ENCODE measurements at places on chromosomes 5 and 9.

- no peak for DNase-seq
These were observed 370.0 kb downstream of the ZSWIM6 start for GRCh38 chr5:61701877-61702602.

- no peak for DNase-seq
These were observed 159.8 kb upstream of the LHFPL2 start for GRCh38 chr5:78808380-78808779.

DNA sequence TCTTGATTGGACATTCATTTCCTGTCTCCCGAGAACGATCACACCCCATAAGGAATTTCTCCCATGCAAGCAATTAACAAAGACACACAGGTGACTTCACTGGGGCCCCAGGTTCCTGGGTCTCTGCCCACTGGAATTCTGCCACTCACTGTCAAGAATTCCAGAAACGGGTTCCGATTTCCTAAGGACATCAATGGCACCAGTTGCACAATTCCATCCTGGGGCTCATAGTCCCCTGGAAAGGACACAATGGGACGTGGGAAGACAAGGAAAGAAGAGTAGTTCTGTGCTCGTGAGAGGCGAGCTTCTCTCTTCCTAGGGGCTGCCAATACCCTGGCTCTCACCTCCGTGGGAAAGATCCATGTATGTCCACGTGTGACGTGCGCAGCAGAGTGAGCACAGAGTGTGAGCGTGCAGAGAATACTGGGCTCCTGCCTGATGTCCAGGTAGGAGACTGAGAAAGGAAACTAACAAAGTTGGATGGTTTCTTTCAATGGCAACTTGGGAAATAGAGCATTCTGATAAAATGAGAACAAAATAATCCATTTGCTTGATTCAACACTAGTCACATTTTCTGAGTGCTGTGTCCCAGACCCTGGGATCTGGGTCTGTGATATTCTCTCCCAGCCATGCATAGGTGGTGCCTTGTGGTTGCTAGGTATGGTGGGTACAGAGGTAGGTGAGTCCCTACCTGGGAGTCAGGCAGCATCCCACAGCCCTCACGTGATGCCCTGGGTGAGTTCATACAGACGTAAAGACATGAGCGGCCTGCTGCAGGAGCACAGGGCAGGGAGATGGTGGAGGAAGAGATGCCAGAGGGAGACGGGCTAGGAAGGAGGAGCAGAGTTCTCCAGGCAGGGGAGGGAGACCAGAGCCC is 159.8 kb downstream of the COL23A1 start:
- DNase-seq: no peak

GRCh38 chr5:146993876-146994530 is 115.4 kb upstream of the PPP2R2B start:
- no peak for DNase-seq

- DNase-seq: no peak
These were observed 5.1 kb downstream of the STARD4 start for GRCh38 chr5:111507276-111507675.

DNA sequence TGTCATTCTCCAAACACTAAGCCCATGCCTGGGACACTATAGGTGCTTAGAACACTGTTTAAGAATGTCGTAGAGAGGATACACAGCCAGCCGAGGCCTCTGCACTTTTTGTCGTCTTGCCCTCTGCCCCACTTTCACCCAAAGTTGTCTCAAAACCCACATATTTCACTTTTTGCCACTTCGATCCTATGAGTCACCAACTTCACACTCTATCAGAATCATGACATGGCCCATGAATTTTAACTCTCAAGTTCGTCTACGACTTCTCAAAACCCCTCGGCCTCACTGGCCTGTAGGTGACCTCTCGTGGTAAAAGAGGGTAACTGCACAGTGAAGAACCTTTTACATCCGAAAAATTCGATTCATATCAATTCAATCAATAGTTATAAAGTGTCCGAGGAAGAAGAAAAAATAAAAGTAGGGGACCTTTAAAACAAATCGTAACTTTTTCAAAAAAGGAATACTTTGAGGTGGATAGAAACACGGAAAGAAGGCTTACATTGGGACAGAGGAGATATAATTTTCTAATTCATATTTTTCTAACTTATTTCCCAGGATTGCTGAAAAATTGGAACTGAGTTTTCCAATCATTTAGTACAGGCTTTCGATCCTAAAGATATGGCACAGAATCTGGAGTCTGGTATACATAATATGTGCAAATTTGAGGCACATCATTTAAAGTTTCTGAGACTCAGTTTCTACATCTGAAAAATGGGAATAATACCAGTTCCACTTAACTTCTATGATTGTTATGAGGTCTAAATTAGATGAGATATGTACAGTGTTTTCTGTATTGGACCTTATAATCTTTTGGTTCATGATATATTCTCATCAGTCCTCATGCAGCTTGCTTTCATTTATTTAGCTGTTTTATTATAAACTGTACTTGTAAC is 122.6 kb downstream of the APBA1 start:
- DNase-seq: peak; percentile 28

GRCh38 chr9:4375424-4376200 is 75.7 kb upstream of the GLIS3 start:
- DNase-seq: no peak

DNA sequence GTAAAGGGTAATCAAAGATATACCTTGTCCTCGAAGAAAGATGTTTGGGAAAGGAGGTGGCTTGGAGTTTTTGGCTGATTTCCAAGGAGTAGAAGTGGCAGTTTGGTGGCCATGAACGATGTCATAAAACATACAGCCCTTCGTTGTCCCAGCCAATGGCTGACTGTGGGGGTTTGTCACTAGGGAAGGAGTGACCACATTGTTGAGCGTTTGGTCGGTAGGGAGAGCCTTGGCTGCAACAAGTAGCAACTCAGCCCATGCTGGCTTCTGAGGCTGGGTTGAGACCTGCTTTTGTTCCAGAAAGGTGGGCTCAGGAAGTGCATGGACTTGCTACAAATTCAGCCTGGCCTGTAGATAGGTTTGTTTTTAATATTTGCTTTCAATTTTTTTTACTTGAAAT is 128.3 kb downstream of the BOD1 start:
- DNase-seq: no peak

DNA sequence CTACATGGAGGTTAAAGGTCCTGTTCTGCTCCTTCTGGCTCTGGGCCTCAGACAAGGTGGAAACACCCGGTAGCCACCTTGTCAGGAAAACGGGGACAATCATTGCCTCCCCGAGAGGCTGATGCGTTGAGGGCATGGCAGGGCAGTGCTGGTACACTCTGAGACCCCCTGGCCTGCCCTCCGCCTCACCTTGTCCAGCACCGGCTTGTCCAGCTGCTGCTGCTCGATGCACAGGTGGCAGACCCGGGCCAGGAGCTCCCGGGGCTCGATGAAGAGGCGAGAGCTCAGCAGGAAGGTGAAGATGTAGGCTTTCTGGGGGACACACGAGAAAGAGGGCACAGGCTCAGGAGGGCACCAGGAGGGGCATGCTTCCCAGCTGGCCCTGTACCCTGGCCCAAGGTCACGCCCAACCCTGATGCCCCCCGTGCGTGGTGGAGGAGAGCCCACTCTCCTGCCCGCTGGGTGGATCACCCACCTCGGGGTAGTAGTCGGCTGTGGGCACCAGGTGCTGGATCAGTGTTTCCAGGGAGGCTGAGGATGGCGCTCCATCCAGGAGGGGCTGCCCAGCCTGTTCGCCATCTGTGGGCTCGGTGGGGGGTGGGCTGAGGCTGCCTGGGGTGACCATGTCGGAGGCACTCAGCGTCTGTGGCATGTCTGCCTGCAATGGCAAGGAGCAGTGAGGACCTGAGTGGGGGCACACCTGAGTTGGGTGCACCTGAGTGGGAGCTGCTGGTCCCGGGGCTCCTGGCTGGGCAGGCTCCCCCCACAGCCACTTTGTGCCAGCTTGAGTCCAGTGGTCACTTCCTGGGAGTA is 66.0 kb upstream of the RNF130 start:
- no peak for DNase-seq

DNA sequence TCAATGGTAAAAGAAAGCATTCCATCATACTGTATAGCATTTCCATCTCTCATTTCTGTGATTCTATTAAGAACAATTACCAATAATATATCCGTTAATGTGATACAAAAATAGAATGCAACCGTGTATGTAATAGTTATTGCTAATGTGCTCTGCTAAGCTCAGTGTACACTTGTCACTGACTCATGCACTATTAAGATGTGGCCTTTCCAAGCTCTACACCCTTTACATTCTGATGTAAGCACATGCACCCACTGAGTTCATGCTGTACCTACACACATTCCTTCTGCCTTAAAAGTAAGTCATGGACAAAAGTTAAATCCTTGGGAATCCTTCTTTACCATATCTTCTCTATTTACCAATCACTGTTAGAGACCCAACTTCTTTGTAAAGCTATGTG is 319.1 kb downstream of the ZSWIM6 start:
- DNase-seq: no peak

DNA sequence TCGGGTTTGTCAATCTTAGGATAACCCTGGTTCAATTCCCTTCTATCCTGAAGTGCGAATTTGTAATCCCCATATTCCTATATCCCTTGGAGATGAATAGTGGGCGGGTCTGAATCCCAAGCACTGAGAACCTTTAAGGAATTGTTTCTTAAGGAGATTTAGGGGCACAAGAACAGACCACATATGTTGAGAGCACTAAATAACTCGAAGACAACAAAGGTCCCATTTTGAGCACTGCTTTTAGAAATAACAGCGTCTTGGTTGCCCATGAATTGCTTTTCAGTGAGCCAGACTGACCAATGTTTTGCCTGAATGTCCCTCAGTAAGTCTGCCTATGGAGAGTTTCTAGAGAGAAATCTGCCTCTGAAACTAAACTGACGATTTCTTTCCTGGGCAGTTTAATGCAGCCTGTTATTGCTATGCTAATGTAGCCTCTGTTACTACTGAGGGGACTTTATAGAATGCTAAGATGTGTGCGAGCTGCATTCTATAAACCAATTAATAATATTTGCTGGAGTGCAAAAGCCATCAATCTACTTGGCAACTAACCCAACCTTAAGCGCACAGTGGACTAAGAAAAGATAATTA is 445.0 kb upstream of the DMAC1 start:
- DNase-seq: no peak

DNA sequence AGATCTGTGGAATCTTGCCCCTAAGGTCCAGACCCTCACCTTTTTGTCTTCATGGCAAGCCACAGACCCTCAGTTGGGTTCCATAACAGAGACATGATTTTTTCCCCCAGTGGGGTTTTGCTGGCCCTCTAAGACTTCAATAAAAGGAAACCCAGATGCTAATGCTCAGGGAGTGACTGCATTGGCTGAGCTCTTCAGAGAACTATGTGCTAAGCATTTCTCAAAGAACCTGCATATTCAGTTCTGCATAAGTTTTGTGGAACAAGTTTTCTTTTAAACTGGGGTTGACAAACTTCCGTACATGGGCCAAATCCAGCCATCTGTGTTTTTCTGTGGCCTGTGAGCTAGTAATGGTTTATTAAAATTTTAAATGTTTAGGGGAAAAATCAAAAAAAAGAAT is 159.8 kb upstream of the GDNF start:
- DNase-seq: no peak

DNA sequence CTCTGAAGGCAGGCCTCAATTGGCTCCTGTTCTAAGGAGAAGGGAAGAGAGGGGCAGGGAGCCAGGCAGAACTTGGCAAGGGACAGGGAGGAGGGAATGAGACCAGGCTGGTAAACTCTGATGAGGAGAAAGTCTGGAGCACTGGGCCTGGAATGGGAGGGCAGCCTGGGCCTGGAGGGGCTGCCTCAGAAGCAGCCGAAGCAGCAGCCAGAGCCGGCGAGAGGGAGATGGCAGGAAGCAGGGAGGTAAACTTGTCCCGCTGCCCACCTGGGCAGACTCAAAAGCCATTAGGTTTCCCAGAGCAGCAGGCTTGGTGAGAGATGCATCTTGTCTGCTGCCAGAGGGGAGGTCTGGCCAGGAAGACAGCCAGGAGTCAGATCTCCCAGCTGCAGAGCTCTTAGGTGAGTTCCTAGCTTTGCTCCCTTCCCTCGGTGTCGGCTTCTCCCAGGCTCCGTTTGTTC is 37.0 kb upstream of the CRB2 start:
- no peak for DNase-seq

- DNase-seq: no peak
These were observed 159.3 kb downstream of the TMC1 start for GRCh38 chr9:72680593-72681282.

GRCh38 chr9:35432076-35432475 is 57.8 kb upstream of the RUSC2 start:
- DNase-seq: no peak

- DNase-seq: no peak
These were observed 60.4 kb downstream of the PSAT1 start for GRCh38 chr9:78357165-78357873.

DNA sequence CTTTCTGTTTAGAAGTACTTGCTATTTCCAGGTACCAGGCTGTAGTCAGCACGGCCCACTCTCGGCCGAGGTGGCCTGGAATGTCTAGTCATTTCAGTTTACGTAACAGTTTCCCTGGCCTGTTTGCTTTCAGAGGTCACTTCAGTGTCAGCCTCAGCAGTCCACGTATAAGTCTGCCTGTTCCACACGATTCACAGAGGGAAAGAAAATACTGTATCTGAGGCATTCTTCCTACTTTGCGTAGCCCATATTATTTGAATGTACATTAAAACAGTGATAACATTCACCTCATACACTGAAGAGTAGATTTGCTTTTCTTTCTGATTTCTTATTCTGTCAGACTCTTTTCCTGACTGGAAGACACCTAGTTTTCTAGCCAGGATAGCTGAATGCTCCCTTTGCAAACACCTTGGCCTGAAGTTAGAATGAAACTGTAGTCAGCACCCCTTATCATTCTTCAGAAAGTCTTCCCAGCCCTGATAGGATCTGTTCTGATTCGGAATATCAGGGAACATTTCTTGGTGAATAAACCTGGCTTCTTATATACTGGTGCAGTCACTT is 140.9 kb downstream of the AOPEP start:
- DNase-seq: no peak

DNA sequence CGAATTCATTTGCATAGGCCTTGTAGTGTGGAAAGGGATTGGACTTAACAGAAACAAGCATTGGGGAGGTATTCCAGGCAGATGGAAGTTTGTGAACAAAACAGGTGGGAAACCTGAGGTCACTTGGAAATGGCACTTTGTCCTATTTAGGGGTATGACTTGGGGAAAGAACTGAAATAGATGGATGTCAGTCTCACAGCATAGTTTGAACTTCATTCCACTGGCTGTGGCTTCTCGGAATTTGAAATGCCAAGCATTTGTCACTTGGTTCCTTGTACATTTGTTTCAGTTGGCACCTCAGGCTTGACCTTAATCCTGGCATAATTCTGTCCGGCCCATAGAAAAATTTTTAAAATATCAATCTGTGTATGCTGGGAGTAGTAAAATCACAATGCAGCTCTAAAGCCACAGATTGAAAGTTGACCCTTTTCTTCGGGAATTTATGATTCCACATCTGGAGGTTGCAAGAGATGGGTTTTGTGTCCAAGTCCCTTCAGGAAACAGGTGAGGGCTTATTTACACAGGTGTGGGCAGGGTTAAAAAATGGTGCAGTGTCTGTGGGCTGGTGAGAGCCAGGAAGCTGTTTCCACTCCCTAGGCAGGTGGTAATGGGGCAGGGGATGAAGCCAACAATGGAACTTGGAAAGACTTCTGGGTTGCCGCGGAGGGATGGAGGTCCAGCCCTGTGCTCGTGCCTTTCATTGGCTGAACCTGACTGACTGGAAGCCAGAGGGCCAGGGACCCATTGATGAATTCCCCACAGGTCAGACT is 39.2 kb upstream of the PDE8B start:
- DNase-seq: no peak

- no peak for DNase-seq
These were observed 53.0 kb downstream of the NIM1K start for GRCh38 chr5:43244823-43245565.

Measured in stimulated activated CD4-positive, alpha-beta T cell treated with anti-CD3 and anti-CD28 coated beads, Interleukin-4, amount 100 ng/mL, for 24 hours (primary cell).